CD8-positive, alpha-beta memory T cell (primary cell): ENCODE measurements at places on chromosomes 5 and 9. TPM values are rescaled to one million over a fixed set of nuclear protein-coding genes. Genes with fewer than 3 reads are reported as not detected.

DNA sequence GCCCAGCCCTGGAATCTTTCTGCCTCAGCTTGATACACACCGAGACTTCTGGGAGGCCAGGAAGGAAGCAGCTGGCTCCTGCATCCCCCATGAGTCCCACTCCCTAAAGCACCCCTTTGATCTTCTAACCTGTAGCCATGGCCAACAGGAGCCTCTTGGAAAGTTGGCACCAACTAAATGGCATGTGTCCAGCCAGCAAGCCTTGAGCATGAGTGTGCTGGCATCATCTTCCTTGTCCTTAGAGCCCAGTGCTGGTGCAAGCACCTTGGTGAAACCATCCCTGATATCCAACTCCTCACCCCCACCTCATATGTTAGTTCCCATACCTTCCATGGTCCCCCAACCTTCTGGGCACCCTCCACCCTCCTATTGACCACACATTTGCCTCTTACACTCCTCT is 130.4 kb downstream of the CRB2 start:
- H3K27me3 ChIP-seq, result no peaks in the 10 kb centered on the region
- H3K4me3 ChIP-seq, result no peak overlapping the region
- H3K27ac ChIP-seq, result no peak overlapping the region
- H3K4me1 ChIP-seq, result no peaks in the 10 kb centered on the region

- DNase-seq, result no peak
- H3K27ac ChIP-seq, result no peak overlapping the region
- no peaks in the 10 kb centered on the region for H3K36me3 ChIP-seq
- H3K4me3 ChIP-seq, result no peak overlapping the region
- H3K27me3 ChIP-seq, result no peaks in the 10 kb centered on the region
Observed at GRCh38 chr5:126693806-126694205, 83.1 kb upstream of the LMNB1 start.

- no peak overlapping the region for H3K27ac ChIP-seq
- H3K4me1 ChIP-seq, result no peaks in the 10 kb centered on the region
- no peaks in the 10 kb centered on the region for H3K36me3 ChIP-seq
- no peak overlapping the region for H3K4me3 ChIP-seq
Observed at GRCh38 chr9:133592731-133593409, 16.3 kb downstream of the FAM163B start.

DNA sequence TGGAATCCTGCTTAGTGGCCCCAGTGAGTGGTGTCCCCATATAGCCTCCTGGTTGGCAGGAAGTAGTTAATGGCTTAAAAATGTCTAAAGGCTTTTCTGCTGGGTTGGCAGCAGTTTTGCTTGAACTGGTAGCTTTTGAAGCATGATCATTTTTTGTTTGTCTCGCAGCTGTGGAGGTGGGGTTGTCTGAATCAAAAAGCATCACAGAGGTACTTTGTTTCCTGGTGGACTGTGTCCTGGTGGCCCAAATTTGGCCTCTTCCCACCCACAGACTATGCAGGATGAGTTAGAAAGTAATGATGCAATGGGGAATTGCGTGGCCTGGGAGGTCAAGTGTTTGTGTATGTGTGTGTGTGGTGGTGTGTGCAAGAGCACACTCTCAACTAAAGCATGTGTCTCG is 322.7 kb downstream of the ARHGEF28 start:
- no peaks in the 10 kb centered on the region for H3K36me3 ChIP-seq
- no peaks in the 10 kb centered on the region for H3K4me1 ChIP-seq
- no peak overlapping the region for H3K27ac ChIP-seq
- no peaks in the 10 kb centered on the region for H3K27me3 ChIP-seq
- no peak for DNase-seq

GRCh38 chr5:139823757-139824355 is 28.2 kb downstream of the PSD2 start:
- H3K4me3 ChIP-seq, result no peak overlapping the region
- H3K27me3 ChIP-seq, result no peaks in the 10 kb centered on the region
- H3K36me3 ChIP-seq, result no peaks in the 10 kb centered on the region

Gene SH2D3C
- total RNA-seq, result 13.9 TPM

Gene UNC5A
- not detected for total RNA-seq

Gene LCN9
- not detected for total RNA-seq

Gene NUP214
- 69.2 TPM for total RNA-seq

Gene OBP2B
- not detected for total RNA-seq

Gene PCDHB11
- not detected for total RNA-seq

Gene PCDHB15
- total RNA-seq, result not detected
